ENCODE measurements at places on chromosomes 6 and 20. TPM values are rescaled to one million over a fixed set of nuclear protein-coding genes. Genes with fewer than 3 reads are reported as not detected.

The MATN4 gene
- not detected for total RNA-seq

The FAM83D gene
- 2.1 TPM for total RNA-seq

DNA sequence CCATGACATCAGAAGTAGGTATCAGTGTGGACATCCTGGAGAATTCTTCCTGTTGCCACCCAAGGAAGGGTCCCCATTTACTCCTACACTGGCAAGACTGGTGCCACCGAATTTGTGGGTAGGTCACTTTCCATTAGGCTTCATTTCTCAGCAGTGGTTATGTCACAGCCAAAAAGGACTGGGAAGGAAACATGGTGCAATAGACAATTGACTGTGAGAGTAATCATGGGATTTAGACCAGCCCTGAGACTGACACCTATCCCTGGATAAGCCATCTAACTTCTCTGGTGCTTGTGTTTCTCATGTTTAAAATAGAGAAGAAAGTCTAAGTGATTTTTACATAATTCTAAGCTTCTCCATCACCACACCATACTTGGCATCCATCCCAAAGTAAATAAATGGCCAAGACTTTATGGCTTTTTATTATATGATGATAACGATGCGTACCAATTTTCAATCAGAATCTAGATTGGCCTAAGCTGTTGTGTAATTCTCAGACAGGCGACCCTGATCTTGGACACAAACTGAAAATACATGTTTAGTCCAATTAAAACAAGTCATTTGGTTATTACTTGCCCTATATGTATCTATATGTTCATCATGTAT lies 10.2 kb downstream of the SMPDL3A start:
- H3K27ac ChIP-seq, result no peak overlapping the region
- no peaks in the 10 kb centered on the region for H3K4me1 ChIP-seq
- no peaks in the 10 kb centered on the region for H3K27me3 ChIP-seq
- no peaks in the 10 kb centered on the region for H3K36me3 ChIP-seq
- no peak overlapping the region for H3K4me3 ChIP-seq
- DNase-seq, result no peak

- peaks cover 38% of the 10 kb centered on the region for H3K27me3 ChIP-seq
- no peaks in the 10 kb centered on the region for H3K36me3 ChIP-seq
- no peak for DNase-seq
- H3K27ac ChIP-seq, result no peak overlapping the region
- no peak overlapping the region for H3K4me3 ChIP-seq
Measured at GRCh38 chr6:99099243-99099642, 151.5 kb upstream of the FBXL4 start.

DNA sequence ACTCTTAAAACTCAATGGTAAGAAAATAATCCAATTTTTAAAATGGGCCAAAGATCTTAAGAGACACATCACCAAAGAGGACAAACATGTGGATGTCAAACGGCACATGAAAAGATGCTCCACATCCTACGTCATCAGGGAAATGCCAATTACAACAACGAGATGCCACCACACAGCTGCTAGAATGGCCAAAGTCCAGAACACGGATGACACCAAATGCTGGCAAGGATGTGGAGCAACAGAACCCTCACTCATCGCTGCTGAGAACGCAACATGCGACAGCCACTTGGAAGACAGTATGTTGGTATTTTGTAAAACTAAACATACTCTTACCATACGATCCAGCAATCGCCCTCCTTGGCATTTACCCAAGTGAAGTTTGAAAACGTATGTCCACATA lies 132.8 kb upstream of the CDH4 start:
- no peak overlapping the region for H3K27ac ChIP-seq
- H3K36me3 ChIP-seq, result no peaks in the 10 kb centered on the region
- H3K4me3 ChIP-seq, result no peak overlapping the region
- H3K4me1 ChIP-seq, result peaks cover 9% of the 10 kb centered on the region
- DNase-seq, result no peak

GRCh38 chr20:1766731-1767130 lies 109.2 kb upstream of the SIRPG start:
- H3K4me1 ChIP-seq, result no peaks in the 10 kb centered on the region
- DNase-seq, result no peak
- H3K27ac ChIP-seq, result no peak overlapping the region
- no peak overlapping the region for H3K4me3 ChIP-seq
- H3K27me3 ChIP-seq, result peaks cover 16% of the 10 kb centered on the region
- no peaks in the 10 kb centered on the region for H3K36me3 ChIP-seq

DNA sequence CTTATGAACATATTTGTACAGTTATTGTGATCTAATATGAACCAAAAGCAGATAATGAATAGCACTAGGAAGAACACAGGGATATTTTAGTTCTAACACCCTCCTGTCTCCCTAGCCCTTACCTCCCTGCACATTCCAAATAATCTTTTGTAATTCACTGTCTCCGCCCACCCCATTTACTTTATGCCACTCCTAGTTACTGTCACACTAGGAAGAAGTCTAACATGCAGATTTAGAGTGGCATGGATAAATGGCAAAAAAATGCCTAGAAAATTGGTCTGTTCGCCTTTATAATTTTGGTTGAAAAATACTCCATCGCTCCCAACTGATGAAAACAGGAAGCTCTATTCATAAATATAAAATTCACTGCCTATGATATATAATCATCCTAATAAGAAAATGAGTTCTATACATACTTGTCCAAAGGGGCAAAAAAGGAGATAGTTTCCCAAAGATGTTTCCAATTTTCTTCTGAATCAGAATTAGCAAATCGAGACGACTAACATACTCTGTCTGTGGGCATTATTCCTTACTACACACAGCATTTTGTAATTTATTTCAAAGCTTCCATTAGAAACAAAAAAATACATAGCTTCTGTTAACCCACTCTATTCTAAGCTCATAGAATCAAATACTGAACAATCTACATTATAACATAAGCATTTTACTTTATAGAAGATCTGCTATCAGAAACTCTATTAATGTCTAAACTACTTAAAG lies 1.3 kb upstream of the RUNX2 start:
- no peak overlapping the region for H3K4me3 ChIP-seq
- peaks cover 12% of the 10 kb centered on the region for H3K4me1 ChIP-seq
- DNase-seq, result no peak
- H3K36me3 ChIP-seq, result no peaks in the 10 kb centered on the region
- H3K27me3 ChIP-seq, result no peaks in the 10 kb centered on the region
- H3K27ac ChIP-seq, result peak overlapping the region; percentile 41

DNA sequence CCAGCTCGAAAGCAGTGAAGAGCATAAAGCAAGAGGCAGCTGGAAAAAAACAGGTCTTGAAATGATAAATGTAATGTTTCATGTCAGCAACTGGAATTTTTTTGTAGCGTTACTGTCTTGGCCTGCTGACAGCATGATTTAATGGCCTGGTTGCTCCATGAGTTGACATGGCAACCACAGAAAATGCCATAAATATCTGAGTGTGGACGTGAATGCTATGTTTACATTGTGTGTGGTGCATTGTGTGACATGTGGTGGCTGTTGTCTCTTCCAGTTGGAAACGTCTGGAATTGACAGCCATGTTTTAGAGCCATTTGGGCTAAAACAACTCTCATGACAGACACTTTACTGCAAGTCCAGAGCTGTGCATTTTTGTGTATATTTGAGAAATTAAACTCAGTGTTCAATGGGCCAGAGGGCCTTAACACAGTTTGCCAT lies 170.0 kb downstream of the FOXA2 start:
- DNase-seq, result no peak
- no peak overlapping the region for H3K27ac ChIP-seq
- no peaks in the 10 kb centered on the region for H3K36me3 ChIP-seq
- no peaks in the 10 kb centered on the region for H3K4me1 ChIP-seq

DNA sequence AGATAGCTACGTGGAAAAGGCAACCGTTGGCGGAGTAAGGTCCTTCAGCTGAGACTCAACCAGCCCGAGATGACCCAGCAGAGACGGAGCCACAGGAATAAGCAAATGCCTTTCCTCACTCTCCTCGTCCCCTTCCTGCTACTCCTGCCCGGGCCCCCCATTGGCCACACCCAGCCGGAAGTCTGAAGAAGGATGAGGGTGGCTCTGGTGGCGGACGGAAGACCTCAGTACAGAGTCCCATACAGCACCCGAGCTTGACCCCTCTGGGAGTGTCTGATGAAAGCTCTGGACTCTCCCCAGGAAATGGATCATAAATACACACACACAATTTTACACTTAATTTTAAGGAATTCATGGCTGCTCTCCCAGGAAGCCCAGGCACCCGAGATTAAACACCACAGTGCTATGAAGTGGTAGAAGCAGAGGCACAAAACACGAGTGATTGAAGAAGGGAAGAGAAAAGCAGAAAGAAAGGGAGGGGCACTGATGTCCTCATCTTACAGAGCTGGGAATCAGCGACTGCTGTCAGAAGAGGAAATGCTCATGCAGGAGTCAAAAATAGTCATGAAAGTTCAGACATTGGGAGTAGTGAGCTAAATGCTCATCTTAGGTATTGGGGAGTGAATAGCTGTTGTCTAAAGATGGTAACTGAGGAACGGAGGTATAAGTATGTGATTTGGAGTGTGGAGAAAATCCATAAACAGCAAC lies 125.6 kb downstream of the BANF2 start:
- no peaks in the 10 kb centered on the region for H3K36me3 ChIP-seq
- H3K4me3 ChIP-seq, result no peak overlapping the region
- peak overlapping the region; percentile 37 for H3K27ac ChIP-seq
- peaks cover 5% of the 10 kb centered on the region for H3K27me3 ChIP-seq
- peaks cover 11% of the 10 kb centered on the region for H3K4me1 ChIP-seq
- no peak for DNase-seq

GRCh38 chr20:12012241-12013222 lies 94.8 kb downstream of the BTBD3 start:
- H3K4me1 ChIP-seq, result no peaks in the 10 kb centered on the region
- H3K27me3 ChIP-seq, result no peaks in the 10 kb centered on the region
- no peaks in the 10 kb centered on the region for H3K36me3 ChIP-seq
- no peak for DNase-seq
